Stimulated activated CD8-positive, alpha-beta memory T cell treated with anti-CD3 and anti-CD28 coated beads, Interleukin-2, amount 100 ng/mL, for 1 hour (primary cell): ENCODE measurements at places on chromosomes 6 and 20.

DNA sequence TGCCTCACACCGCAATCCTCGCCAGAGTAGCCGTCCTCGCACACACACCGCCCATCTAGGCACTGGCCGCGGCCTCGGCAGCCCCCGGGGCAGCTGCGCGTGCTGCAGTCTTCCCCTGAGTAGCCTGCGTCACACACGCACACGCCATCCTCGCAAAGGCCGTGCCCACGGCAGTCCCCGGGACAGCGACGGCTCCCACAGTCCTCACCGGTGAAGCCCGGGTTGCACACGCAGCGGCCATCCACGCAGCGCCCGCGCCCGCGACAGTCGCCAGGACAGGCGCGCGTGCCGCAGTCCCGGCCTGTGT lies 13.1 kb downstream of the TNXB start:
- DNase-seq: no peak

GRCh38 chr6:39847221-39847620 lies 55.0 kb downstream of the DAAM2 start:
- DNase-seq: no peak

- DNase-seq: no peak
These were observed 2.1 kb downstream of the TNFRSF21 start for GRCh38 chr6:47307362-47308197.

GRCh38 chr20:62900692-62901584 lies 25.4 kb downstream of the DIDO1 start:
- no peak for DNase-seq

- DNase-seq: no peak
These were observed 388.7 kb downstream of the ARHGAP18 start for GRCh38 chr6:129321303-129321702.

GRCh38 chr6:69846770-69847491 lies 19.4 kb upstream of the COL19A1 start:
- no peak for DNase-seq

GRCh38 chr20:14193885-14194284 lies 143.5 kb downstream of the FLRT3 start:
- DNase-seq: no peak

GRCh38 chr20:9348747-9349146 lies 165.6 kb upstream of the LAMP5 start:
- DNase-seq: no peak

GRCh38 chr6:129923530-129924250 lies 62.6 kb upstream of the TMEM244 start:
- DNase-seq: no peak

- DNase-seq: no peak
These were observed 859.8 kb downstream of the MAFB start for GRCh38 chr20:39829256-39829655.

DNA sequence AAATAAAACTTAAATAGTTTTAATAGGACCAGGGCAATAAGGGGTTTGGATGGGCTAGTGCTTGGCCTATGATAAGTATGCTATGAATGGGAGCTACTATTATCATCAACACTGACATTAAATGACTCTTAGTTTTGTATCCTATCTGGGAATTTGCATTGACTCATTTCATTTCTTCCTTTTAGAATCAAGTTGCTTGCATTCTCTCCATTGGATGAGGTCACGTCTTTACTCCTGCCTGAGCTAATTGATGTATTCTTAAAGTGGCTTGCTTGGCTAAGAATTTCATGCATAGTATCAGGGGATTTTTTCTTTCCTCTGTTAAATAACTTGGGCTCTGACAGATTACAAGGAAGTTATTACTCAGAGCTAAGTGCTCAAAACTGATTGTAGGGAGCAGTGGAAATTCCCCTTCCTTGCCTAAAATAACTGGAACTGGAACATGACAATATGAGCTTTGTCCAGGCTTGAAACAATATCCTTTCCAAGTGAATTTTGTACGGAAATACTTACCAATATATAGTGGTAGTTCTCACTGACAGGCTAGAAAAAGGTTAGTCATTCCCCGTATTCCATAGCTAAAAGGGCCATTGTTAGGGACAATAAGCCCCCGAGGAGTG lies 169.9 kb downstream of the BCAS1 start:
- no peak for DNase-seq

DNA sequence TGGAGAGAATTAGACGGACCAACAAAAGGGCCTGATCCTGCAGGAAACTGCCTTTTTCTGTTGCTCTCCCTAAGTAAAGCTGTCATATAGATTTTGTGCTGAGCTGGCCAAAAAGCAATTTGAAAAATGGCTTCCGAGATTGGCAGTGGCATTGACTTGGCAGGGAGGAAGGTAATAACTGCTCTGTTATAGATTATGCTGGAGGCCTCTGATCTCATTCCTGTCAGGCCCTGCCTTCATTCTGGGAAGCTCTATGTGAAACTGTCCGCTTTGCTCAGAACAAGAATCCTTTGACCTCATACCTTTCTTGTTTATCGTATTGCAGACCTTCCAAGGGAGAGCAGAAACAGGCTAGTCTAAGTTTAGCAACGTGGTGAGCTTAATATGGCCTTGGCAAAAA lies 234.4 kb downstream of the PHACTR1 start:
- DNase-seq: no peak

- no peak for DNase-seq
These were observed 16.3 kb upstream of the SDCBP2 start for GRCh38 chr20:1345030-1345755.

DNA sequence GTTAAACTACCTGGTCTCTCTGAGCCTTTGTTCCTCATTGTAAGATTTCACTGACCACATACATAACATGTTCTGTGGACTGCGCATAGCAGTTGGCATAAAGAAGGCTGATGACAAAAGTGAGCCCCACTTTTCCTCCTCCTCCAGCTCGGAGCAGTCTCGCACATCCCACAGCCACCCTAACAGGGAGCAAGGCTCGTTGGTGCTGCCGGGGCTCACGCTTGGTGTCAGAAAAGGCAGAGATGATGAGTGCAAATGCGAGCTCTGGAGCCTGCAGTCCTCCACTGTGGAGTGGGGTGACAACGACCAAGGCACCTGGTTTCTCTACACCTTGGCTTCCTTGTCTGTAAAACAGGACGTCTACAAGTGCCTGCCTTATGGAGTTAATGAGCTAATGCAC lies 9.7 kb downstream of the TGM3 start:
- DNase-seq: no peak

DNA sequence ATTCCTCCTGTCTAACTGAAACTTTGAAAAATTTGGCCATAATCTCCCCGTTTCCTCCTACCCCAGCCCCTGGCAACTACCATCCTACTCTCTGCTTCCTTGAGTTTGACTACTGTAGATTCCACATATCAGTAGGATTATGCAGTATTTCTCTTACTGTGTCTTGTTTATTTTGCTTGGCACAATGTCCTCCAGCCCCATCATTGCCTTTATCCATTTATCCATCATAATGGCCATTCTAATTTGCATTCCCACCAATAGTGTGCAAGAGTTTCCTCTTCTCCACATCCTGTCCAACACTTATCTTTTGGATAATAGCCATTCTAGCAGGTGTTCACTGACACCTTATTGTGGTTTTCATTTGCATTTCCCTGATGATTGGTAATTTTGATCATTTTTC lies 202.3 kb downstream of the THBS2 start:
- no peak for DNase-seq

DNA sequence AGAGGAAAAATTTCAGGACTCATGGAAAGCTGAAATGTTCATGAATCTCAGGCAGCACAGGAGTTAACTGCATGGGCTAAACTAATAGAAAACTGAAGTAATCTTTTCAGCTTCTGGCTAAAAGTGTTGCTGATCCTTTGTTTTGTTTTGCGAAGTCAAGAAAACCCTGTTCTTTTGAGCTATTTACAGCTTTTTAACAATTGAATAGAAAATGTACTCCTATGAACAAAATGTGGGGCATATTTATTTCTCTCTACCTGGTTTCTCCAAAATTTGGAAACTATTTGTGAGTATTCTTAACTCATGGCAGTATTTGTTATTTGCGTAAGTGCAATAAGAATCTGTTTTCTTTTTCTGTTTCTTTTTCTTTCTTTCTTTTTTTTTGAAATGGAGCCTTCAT lies 818.8 kb upstream of the CITED2 start:
- no peak for DNase-seq

DNA sequence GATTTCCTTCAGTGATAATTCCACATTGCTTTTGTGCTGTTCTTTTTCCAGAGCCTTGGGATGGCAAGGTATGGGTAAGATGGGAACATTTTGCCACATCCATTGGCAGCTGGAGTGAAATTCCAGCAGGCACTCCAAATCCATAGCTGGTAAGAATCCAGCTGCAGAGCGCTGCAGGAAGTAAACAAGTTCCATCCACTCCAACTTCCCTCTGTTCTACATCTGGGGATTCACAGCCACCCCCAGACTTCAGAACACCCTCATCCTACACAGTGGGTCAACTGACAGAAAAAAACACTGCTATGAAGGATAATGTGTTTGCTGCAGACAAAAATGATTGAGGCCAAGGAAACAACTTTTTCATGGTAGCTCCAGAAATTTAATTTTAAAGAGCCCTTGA lies 747.8 kb downstream of the MAFB start:
- DNase-seq: no peak

GRCh38 chr20:61661025-61661424 lies 404.7 kb downstream of the TAF4 start:
- no peak for DNase-seq

DNA sequence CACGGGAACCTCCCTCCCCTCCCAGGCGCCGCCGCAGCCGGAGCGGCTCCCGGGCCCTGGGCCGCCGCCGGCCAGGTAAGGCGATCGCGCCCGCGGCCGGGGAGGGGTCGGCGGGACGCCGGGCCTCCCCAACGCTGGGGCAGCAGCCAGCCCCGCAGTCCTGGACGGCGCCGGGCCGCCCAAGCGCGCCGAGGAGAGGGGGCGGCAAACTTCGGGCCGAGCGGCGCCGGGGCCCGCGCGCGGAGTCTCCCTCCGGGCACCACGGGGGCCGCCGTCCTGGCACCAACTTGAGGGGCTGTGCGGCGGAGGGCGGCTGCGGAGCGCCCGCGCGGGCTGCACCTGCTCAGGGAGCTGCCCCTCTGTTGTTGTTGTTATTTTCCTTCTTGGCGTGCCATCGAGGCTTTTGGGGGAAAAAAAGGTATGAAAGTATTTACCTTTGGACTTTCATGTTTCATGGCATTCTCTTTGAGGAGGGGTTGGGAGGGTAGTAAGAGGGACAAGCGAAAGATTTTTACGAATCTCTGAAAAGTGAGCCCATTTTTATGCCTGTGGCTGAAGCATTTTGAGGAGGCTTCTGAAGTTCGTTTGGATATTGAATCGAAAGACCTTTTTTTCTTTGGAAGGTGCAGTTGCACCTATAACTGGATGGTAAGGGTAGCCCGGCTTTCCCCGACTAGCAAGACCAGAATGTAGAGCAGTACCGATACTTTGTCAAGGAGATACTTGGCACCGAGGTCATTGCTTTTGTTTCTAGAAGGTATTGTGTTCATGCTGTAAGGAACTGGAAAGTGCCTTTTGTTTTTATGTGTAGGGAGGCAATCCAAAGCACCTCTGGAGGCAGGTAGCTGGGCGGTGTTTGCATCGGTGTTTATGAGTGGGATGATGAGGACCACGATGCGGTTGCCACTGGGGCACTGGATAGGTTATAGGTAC lies at the start of gene RNF182:
Gene RNF182, plus strand, starts transcription at position 4 of the 933 bp plus-strand sequence. CDS start 52,168 bp downstream, outside the sequence.
- no peak for DNase-seq

GRCh38 chr6:105920071-105920470 lies 166.1 kb upstream of the PRDM1 start:
- DNase-seq: no peak

DNA sequence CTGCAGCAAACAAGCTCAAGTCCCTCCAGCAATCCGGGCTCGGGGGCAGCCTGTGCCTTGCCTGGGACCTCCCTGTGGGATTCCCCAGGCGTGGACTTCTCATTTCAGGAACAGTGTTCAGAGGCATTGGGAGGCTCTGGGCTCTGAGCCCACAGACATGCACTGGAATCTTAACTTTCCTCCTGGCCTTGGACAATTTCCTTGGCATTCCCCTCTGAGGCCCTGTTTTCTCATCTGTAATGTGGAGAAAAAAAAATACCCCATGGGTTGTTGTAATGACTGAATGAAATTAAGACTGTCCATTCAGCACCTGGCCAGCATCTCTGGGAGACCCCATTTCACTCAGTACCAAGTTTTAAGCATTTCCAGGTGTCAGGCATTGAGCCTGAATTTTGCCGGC lies 17.6 kb downstream of the BPIFB4 start:
- DNase-seq: no peak

DNA sequence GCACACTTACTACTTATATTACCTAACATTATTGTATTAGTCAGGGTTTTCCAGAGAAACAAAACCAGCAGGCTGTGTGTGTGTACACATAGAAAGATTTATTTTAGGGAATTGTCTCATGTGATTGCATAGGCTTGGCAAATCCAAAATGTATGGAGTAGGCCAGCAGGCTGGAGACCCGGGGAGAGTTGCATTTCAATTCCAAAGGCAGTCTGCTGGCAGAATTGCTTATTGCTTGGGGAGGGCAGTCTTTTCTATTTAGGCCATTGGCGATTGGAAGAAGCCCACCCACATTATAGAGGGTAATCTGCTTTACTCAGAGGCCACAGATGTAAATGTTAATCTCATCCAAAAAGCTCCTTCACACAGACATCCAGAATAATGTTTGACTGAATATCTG lies 157.0 kb downstream of the ADGRG6 start:
- no peak for DNase-seq

GRCh38 chr20:53948383-53949318 lies 121.7 kb downstream of the BCAS1 start:
- no peak for DNase-seq

- DNase-seq: no peak
These were observed 46.6 kb downstream of the DUSP22 start for GRCh38 chr6:338815-339262.

DNA sequence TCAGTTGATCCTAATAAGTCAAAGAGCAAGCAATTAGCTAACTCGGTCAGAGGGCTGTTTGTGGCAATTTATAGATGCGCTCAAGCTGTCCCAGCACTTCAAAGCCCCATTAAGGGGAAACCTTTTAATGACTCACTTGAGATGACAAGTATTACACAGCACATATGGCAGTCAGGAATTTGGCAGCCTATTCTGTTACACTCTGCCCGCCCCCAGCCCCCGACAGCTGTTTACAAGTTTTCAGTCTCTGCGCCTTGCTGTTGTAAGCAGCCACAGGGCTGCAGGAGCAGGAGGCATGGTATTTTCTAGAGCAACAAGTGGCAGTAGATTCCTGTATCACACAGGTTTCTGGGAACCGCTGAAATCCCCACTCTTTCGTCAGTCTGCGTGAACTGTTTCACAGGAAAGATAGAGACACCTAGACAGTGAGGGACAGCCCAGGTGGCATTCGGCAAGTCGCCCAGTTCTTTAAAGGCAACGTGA lies 263.0 kb downstream of the FOXC1 start:
- DNase-seq: no peak
